BE2C (cell line): ENCODE measurements at places on chromosomes 11 and 22.

- DNase-seq: peak; percentile 12
These were observed 20.6 kb upstream of the PRDM10 start for GRCh38 chr11:130023204-130023603.

DNA sequence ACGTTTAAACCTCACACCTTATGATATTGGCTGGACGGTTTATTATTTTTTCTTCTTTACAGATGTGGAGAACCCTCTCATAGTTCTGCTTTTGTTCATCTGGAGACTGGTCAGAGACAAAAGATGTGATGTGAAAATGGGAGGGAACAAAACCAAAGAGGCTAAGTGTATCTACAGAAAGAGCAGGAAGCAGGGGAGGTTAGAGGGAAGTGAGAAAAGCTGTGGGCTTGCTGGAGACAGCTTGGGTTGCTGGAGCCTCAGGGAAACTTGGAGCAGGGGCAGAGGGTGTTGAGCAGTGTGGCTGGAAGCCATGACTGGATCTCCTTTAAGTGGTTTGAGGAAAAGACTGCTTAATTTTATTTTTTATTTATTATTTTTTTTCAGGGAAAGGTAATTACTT is 79.0 kb upstream of the SNX19 start:
- DNase-seq: no peak

GRCh38 chr22:20494978-20495860 is at the start of gene KLHL22:
KLHL22 (minus strand) TSS chr22:20495795; CDS start chr22:20489211, 6,584 bp downstream.
- DNase-seq: peak; percentile 74

GRCh38 chr11:109553284-109553683 is 131.3 kb downstream of the C11orf87 start:
- DNase-seq: no peak
